ENCODE measurements at places on chromosomes 12 and 14.

- no peak for DNase-seq
Measured at GRCh38 chr12:2306735-2307134, 253.9 kb downstream of the CACNA1C start.

- no peak for DNase-seq
Measured at GRCh38 chr12:54988402-54989054, 4.0 kb upstream of the TESPA1 start.

DNA sequence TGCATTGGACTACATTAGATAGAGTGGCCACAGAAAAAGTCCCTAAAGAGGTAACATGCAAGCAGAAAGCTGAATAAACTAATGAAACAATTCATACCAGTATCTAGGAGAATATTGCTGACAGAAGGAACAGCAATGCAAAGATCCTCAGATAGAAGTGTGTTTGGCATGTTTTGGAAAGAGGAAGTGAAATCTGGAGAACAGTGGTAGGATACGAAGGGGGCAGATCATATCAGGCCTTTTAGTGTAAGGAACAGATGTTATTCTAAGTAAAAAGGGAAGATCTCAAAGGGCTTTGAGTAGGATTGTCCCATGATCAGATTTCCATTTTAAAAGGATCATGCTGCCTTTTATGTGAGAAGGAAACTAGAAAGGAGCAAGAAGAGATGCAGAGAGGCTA, 342.9 kb downstream of the PAWR start:
- no peak for DNase-seq

DNA sequence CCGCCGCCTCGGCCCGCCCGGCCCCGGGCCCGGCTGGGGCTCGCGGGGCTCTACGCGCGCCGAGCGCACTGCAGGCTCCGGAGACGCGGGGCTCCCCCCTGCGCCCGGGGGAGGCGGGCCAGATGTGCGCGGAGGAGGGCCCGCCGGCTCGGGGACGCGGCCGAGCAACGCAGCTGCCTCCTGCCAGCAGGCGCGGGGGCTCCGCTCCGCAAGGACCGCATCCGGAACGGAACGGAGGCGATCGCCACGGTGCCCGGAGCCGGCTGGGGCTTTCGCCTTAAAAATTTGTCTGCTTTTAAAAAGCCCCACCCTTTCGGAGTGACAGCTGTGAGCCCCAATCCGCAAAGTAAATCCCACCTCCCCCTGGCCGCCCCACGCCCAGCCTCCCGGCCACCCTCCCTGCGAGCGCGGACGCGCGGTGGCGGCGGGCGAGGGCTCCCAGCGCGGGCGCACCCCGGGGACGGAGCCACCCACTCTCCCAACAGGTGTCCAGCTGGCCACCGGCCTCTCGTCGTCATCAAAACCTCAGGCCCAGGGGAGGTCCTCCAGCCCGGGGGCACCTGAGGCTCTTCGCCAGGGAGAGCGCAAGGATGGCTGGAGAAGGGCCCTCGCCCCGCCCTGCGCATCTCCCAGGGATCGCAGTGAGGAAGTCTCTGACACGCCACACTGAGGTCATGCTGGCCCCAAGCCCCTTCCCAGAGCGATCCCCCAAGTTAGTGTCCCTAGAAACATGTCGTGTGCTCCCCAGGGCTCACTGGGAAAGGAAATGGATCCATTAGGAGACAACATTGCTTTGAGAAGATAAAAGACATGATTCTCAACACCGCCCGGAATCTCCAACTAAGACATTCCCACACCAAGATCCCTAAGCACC, at the start of gene TMEM132D:
TMEM132D (minus strand) TSS at position 70 of the 874 bp plus-strand sequence.
- DNase-seq = peak; percentile 25

All from osteoblast (primary cell).